Testis (tissue), 5 donors: ENCODE measurements at places on chromosomes 11 and 22. TPM values are rescaled to one million over a fixed set of nuclear protein-coding genes. Genes with fewer than 3 reads are reported as not detected.

Gene LMNTD2
- 26.1 TPM for polyA plus RNA-seq

Gene APOL5
- polyA plus RNA-seq = 0.74 TPM

Gene PDE3B
- 22.3 TPM for polyA plus RNA-seq

Gene CSNK1E
- polyA plus RNA-seq = 69.2 TPM

Gene SYCE3
- 183 TPM for polyA plus RNA-seq

Gene ADAMTS15
- 5.7 TPM for polyA plus RNA-seq

Gene KIRREL3
- polyA plus RNA-seq = 1.0 TPM

Gene CHADL
- polyA plus RNA-seq = 9.1 TPM

Gene RNF215
- 18.2 TPM for polyA plus RNA-seq

Gene C22orf15
- polyA plus RNA-seq = 8.8 TPM

Gene ANKK1
- polyA plus RNA-seq = 2.5 TPM

Gene OSBP2
- 68.0 TPM for polyA plus RNA-seq

Gene SHANK2
- 4.3 TPM for polyA plus RNA-seq

Gene SCGB1D2
- polyA plus RNA-seq = 2.8 TPM

Gene TIMP3
- 214 TPM for polyA plus RNA-seq

Gene TSGA10IP
- polyA plus RNA-seq = 17.8 TPM

Gene CHORDC1
- 20.9 TPM for polyA plus RNA-seq

Gene PRR33
- not detected for polyA plus RNA-seq

Gene AMBRA1
- 28.0 TPM for polyA plus RNA-seq

Gene CLDN5
- polyA plus RNA-seq = 10.4 TPM

Gene HTR3A
- polyA plus RNA-seq = 0.29 TPM

Gene POU2AF3
- 11.5 TPM for polyA plus RNA-seq

Gene KDM4D
- 96.1 TPM for polyA plus RNA-seq

Gene A4GALT
- polyA plus RNA-seq = 13.5 TPM

Gene FAM227A
- polyA plus RNA-seq = 18.0 TPM

Gene CECR2
- polyA plus RNA-seq = 7.1 TPM

Gene SYT13
- polyA plus RNA-seq = 3.3 TPM

Gene POLDIP3
- polyA plus RNA-seq = 76.9 TPM

Gene MS4A6E
- polyA plus RNA-seq = 167 TPM

Gene SSRP1
- 104 TPM for polyA plus RNA-seq

Gene PIWIL4
- polyA plus RNA-seq = 19.9 TPM

Gene OR8D1
- polyA plus RNA-seq = not detected

Gene C11orf86
- not detected for polyA plus RNA-seq

Gene RAB3IL1
- polyA plus RNA-seq = 88.2 TPM

Gene CNTF
- 1.0 TPM for polyA plus RNA-seq
